ENCODE measurements at places on chromosomes 5 and 9.

- DNase-seq, result no peak
Measured at GRCh38 chr9:127107929-127108876, 14.2 kb downstream of the ANGPTL2 start.

DNA sequence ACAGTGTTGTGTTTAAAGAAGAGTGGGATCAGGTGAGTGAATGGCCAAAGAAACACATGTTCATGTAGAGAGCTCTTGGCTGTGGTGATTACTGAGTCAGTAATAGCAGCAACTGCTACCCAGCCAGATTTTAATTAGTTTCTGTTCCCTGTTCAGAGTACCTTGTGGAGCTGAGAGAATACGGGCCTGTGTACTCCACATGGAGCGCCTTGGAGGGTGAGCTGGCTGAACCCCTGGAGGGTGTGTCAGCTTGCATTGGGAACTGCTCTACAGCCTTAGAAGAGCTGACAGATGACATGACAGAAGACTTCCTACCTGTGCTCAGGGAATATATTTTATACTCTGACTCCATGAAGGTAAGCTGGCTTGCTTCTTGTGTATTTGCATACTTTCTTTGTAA lies 52.3 kb downstream of the SLC46A2 start:
- DNase-seq, result no peak

- no peak for DNase-seq
Measured at GRCh38 chr9:124754289-124754688, 16.8 kb downstream of the NR6A1 start.

GRCh38 chr5:57412680-57413079 lies 69.9 kb downstream of the ACTBL2 start:
- no peak for DNase-seq

- DNase-seq, result no peak
Measured at GRCh38 chr5:82313016-82313415, 34.9 kb upstream of the RPS23 start.

GRCh38 chr9:137194388-137194787 lies 5.9 kb downstream of the SSNA1 start:
- DNase-seq, result no peak

DNA sequence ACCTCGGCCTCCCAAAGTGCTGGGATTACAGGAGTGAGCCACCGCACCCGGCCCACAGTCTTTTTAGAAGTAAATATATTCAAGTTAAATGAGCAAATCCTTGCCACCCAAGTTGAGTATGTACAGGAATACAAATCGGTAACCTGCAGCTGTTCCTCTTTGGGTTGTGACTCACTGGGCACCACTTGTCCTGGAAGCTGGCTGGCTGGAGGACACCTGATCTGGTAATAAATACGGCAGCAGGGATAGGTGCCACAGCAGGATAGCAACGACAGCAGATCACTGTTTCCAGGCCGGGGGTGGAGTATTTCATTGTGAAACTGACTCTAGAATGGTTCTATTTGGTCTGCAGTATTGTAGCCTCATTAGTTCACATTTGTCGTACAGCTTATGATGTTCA lies 35.7 kb upstream of the SLC36A2 start:
- DNase-seq, result no peak

- no peak for DNase-seq
Measured at GRCh38 chr9:90053027-90053426, 448.2 kb downstream of the GADD45G start.

- DNase-seq, result no peak
Measured at GRCh38 chr5:172870291-172870714, 36.3 kb downstream of the ERGIC1 start.

DNA sequence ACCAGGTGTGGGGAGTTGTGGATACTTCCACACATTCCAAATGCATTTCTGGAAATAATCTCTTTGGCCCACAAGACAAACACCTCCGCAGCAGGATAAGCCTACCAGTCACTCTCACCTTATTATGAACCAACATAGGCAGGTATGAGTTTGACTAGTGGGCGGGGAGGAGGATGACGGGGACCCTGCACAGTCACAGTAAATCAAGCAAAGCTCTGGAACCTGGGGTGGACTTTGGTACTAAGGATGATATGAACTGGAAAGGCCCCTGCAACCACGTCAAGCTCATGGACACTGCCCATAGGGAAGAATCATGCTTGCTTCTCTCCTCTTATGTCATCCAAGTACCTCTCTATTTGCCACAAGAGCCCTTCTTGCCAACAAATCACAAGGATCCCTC lies 259.4 kb downstream of the HSPA4 start:
- no peak for DNase-seq

DNA sequence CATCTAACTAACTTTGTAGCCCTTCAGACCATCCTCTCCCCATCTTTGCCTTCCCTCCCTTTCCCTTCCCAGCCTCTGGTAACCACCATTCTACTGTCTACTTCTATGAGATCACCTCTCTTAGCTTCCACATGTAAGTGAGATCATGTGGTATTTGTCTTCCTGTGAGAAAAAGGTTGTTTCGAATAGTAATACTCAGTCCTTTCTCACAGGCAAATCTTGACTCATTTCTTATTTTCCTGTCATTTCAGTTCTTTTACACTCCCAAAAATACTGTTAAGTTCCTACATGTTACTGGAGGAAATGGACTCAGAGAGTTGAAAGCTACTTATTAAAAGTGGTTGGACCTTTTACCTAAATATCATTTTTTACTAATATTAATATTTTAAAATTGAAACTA lies 82.1 kb downstream of the SLF1 start:
- DNase-seq, result no peak

GRCh38 chr9:125680445-125680844 lies 26.6 kb downstream of the MAPKAP1 start:
- no peak for DNase-seq

GRCh38 chr9:87748881-87749280 lies 23.0 kb downstream of the CTSL start:
- DNase-seq, result no peak

DNA sequence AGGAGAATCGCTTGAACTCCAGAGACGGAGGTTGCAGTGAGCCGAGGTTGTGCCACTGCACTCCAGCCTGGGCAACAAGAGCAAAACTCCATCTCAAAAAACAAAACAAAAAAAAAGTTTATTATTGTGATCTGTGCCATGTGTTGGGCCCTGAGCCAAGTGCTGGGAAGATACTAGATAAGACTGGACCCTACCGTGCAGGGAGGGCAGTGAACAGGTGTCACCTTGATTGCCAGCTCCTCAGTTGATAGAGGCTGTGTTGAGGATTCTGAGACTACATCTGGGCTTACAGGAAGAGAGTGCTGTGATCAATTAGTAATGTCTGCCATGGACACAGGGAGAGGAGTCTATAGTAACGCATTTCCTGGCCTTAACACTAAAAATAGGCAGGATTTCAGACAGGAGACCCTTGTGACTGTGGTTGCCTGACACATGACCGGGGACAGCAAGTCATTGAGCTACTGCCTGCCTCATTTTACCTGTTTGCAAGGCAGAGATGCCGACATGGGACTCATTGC lies 201.5 kb downstream of the C9orf50 start:
- DNase-seq, result no peak

DNA sequence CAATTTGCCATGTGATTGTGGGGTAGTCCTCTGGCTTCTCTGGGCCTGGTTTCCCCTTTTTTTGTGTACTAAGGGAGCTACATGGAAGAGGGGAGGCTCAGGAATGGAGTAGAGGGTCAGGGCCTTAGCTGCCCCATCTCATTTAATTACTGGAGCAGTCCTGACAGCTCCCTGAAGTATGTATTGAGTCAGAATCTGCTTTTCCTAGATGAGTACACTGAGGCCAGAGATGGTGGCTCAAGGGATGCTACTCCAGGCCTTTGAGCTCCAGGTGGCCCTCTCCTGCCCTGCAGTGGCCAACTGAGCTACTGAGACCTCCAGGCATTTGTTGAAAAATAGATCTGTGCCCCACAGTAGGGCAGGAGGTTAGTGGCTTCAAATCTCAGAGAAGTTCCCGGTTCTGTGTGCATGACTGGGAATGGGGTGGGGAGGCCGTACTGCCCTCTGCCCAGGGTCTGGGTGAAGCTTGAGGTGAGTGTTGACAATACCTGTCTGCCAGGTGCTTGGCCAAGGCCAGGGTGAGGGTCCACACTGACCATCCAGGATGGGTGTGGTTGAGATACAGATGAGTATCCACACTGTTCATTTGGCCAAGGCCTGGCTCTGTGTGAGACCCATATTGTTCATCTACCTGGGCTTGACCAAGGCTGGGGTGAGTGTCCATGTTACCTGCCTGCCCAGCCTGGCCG lies 45.7 kb downstream of the CXXC5 start:
- no peak for DNase-seq

- DNase-seq, result no peak
Measured at GRCh38 chr5:55603922-55604321, 69.2 kb upstream of the PLPP1 start.

DNA sequence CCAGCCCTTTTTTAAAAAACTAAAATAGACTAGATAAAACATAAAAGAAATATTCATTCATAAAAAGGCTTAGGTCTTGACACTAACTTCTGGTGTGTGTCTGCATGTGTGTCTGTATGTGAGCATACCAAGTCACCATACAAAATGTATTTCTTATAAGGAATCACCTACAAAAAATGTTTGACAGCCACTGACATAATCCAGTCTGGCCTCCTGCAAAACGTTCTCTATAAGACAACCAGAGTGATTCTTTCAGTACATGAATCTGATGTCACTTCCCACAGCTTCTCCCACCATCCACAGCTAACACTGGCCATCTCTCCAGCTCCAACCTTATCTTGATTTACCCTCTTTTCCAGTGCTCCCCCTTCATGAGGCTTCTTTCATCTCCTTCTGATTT lies 192.3 kb downstream of the TLE1 start:
- DNase-seq, result no peak

- no peak for DNase-seq
Measured at GRCh38 chr5:160187091-160187490, 42.2 kb upstream of the FABP6 start.

DNA sequence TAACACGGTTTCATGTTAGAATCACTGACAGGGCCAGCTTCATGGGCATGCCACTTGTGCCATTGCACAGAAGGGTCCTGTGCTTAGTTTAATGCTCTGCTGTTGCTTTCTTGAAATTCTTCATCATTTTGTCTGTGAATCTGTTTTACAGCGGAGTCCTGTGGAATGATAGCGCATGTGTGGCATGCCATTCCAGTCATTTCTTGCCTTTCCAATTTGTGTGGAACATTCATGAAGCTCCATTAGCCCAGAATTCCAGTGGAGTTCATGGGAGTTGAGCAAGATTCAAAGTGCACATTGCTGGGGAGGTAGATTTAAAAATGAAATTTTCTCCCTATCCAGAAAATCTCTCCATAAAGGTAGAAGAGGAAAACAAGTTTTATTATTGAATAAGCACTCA lies 43.4 kb upstream of the NREP start:
- DNase-seq, result no peak
